ENCODE measurements at places on chromosomes 4 and X.

GRCh38 chr4:25180524-25181131 is 20.4 kb upstream of the SEPSECS start:
- peak; percentile 44 for DNase-seq

DNA sequence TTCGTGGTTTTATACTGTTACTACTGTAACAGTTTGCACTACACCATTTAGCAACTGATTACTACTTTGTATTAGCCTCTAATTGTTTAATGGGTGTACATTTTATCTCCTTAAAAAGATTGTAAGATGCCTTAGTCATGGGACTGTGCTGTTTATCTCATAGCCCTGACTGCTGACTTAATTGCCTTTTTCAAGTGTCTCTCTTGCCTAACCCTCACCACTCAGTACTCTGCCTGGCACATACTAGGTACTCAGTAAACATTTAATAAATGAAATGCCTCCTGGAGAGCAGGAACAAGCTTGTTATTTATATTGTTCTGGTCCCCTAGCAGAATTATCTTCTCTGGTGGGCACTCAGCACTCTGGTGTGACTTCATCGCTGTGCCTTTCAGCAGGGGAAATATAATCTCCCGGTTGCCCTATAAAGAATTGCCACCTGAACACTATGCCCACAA is 1.7 kb upstream of the STIM2 start:
- no peak for DNase-seq

DNA sequence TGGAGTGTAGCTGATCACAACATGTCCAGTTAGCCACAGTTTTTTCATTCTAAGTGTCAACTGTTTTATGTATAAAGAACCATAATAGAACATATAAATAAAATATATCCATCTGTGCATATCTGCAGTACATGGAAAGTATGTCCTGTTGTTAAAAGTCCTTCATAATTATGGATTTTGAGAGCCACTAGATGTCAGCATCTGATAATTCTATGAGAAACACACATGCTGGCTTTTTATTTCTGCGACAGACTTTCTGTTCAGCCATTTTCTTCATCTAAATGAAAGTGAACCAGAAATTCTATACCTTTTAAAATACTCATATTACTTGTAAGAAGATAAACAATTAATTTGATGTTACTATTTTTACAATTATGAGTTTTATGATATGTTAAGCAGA is 251.5 kb downstream of the GPM6A start:
- DNase-seq = no peak

DNA sequence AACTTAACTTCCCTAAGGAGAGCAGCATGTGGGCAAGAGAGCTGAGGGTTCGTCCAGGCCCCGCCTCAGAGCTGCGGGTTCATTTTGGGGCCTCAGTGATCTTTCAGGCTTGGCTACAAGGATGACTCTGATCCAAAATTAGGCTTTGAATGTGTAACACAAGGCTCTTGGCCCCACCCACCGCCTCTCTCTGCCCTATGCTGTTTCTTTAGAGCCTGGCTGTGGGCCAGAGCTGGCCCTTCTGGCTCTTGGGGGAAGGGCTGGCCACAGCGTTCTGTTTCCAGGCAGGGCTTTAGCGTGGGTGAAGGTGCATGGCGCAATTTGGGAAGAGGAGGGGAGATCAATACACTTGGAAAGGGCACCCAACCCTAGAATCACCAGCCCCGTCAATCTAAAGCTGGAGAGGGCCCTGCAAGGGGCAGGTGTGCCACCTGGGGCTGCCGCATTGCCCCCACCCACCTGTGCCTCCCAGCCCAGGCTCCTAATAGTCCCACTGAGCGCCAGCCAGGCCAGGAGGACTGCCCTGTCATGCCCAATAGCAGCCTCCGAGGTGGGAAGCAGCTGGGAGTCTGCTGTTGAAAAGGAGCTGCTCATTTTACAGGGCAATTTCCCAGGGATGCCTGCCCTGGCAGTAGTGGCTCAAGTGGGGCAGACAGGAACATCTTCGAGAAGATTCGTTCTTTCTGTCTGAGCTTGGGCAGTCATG is 84.5 kb upstream of the MAML3 start:
- DNase-seq = no peak

GRCh38 chr4:2469192-2469984 is 482 bp downstream of the RNF4 start:
- DNase-seq = peak; percentile 84

DNA sequence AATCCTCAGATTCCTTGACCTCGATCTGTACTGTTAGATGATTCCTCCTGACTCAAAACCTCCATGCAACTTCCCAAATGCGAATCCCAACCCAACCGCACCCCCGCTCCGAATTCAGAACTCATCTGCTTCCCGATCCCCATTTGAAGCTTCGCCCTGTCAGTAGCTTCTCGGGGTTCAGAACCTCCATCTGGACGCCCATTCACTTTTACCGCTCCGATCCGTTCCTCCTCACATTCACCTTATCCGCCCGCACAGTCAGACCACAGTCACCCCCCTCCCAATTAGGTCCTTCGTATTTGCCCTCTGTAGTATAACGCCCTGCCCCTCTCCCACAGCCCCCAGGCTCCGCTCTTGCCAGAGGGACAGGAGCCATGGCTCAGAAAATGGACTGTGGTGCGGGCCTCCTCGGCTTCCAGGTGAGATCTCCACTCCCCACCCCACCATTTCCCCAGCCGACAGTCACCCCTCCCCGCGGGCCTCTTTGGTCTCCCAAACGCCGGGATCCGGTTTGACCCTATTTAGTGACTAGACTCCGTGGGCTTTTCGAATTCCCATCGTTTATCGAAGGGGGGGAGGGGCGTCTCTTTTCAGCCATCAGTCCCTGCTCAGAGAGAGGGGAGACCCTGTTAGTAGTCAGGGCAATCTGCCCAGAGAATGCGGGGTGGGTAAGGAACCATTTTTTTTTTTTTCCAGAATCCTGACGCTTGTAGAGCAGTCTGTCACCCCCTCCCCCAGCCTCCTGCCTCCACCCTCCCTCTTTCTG is 691 bp downstream of the MAGED1 start:
- peak; percentile 28 for DNase-seq

GRCh38 chr4:76740866-76741662 is 156.9 kb downstream of the SOWAHB start:
- DNase-seq = no peak

DNA sequence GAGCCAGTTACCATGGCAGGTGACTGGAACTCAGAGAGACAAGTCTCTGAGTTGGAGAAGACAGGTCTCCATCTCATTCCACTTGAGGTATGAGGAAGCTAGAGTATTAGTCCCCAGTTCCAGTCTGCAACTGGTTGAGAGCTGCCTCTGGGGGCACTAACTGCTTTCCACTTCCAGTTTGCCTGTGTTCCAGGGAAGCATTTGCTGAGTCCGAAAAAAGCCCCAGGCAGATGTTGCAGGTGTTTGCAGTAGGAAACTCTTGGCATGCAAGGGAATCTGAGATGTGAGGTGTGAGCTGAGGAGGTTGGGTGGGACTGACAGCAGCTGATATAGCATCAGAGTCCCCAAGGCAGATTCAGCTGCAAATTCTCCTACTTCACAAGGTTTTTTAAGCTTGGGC is 272.2 kb upstream of the CASK start:
- no peak for DNase-seq

GRCh38 chr4:86256086-86256485 is 103.8 kb downstream of the MAPK10 start:
- no peak for DNase-seq

DNA sequence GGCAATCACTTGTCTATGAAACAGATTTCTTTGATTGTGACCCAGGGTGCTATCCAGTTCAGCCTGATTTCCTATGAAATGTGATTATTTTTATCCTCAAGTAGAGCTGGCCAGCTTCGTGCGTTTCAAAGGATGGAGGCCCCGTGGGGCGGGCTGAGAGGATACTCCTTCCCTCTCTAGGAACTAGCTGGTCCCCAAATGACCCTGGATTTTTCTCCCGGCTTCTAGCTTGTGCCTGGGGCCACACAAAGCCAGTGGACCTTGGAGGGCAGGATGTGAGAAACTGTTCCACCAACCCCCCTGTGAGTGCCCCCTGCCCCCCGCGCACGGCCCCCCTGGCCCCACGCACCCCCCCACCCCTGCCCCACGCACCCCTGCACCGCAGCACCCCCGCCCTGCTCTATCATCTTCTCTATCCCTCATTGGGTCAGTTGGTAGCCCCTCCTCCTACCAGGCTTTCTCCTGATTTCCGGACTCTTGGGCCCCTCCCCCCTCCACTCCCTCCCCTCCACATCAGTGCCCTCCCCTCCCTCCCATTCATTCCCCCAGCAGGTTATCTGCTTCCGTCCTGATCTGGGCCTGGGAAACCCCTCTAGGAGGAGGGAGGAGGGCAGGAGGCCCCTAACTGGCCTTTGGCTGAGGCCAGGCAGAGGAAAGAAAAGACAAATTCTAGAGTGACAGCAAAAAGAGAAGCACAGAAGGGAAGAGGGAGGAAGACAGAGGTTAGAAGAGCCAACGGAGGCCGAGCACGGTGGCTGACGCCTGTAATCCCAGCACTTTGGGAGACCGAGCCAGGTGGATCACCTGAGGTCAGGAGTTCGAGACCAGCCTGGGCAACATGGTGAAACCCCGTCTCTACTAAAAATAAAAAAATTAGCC is 3.3 kb downstream of the XPNPEP2 start:
- DNase-seq = no peak

DNA sequence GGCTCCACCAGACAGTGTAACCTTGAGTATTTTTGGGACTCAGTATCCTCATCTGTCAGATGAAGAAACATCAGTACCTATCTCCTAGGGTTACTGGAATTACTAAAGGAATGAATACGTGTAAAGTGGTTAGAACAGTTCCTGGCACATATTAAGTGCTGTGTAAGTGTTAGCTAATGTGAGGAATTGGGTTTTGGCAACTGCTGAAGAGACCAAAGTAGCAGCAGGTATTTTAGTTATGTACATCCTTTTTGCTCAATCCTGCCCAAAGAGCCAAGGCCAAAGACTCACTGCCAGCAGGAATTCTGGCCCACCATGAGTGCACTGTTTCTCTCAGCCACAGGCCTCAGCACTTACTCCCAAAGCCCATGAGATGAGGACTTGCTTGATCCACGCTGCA is 16.7 kb upstream of the MCF2 start:
- no peak for DNase-seq

GRCh38 chrX:74179071-74179470 is 124.9 kb upstream of the ZCCHC13 start:
- no peak for DNase-seq

- peak; percentile 40 for DNase-seq
Measured at GRCh38 chr4:75555294-75556164, at the start of gene ODAPH. ODAPH (plus strand) TSS chr4:75556066; CDS start chr4:75556083, 17 bp downstream.

GRCh38 chr4:85477534-85477933 is 2.6 kb downstream of the ARHGAP24 start:
- DNase-seq = no peak

- DNase-seq = no peak
Measured at GRCh38 chr4:8762951-8763735, 108.5 kb downstream of the HMX1 start.

DNA sequence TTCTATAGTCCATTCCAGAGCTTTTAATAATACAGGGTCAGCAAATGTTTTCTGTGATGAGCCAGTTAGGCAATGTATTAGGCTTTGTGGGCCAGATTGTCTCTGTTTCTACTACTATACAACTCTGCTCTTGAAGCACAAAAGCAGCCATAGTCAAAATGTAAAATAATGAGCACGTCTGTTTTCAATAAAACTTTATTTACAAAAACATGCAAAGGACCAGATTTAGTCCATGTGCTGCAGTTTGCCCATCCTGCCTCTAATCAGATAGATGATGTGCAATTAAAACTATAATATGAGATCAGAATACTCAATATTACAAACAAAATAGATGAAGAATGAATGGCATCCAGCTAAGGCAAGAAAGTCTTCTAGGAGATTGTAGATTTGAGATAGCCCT is 127.8 kb upstream of the FRMPD4 start:
- DNase-seq = no peak

DNA sequence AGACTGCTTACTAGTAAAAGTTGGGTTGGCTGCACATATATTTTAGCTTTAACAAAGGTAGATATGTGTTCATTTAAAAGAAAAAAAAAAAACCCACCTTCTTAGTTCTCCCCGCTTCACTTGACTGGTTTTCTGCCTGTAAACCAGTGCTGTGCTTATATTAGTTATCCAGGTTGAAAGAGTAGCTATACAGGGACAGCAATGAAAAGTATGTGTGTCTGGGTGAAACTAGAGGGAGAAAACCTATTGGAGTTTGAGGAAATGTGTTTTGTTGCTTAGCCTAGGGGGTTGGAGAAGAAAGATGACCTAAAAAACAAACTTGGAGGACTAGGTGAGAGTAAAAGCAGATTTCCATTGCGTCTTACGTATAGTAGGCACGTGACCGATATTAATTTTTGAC is 4.5 kb downstream of the JADE1 start:
- no peak for DNase-seq

DNA sequence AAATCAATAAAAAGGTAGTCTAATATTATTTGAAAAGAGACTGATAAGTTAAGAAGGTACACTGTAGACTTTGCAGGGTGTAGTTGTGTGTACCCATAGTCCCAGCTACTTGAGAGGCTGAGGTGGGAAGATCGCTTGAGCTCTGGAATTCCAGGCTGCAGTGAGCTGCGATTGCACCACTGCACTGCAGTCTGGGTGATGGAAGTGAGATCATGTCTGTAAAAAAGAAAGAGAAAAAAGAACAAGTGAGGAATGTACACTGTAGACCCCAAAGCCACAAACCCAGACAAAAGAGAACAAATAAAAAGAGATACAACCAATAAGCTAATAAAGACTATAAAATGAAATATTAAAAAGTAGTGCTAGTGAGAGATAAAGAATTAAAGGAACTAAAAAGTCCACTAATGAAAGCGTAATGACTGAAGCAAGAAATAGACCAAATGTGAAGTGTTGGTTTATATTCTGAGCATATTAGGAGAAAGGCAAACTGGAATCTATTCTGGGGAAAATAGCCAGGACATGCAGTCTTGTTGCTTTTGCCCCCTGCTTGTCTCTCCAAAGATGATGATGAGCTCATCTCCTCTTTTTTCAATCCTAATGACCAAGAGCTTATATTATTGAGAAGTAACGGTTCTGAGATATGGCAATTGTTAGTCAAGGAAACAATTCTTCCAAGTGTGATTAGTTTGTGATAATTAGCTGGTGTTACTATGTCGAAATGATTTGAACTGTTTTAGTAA is 19.1 kb downstream of the GSX2 start:
- DNase-seq = no peak

DNA sequence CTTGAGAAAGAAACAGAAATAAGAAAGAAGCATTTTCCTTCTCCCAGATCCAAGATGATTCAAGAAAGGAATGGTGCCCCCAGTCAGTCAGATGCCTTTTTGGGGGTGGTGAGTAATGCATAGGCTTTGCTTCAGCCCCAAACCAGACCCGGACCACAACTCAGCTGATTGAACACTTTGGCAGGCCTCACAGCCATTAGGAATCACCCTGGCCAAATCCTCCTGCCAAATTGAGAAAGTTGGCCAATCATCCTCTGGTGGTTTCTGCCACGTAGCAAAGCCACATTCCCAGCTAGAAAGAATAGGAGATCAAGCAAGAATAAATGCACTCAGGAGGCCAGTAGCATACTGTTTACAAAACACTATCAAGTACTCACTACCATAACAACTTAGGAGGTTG is 33.7 kb downstream of the FRMD7 start:
- no peak for DNase-seq

- no peak for DNase-seq
Measured at GRCh38 chrX:14420841-14421240, 108.5 kb upstream of the GLRA2 start.

Data from stimulated activated CD8-positive, alpha-beta memory T cell treated with anti-CD3 and anti-CD28 coated beads, Interleukin-4, amount 100 ng/mL, for 48 hours (primary cell).